Midbrain (tissue), 1 donor: ENCODE measurements at places on chromosomes 5 and 9.
A peak's percentile ranks its signal among the peaks of the same experiment; 100 is the strongest.

DNA sequence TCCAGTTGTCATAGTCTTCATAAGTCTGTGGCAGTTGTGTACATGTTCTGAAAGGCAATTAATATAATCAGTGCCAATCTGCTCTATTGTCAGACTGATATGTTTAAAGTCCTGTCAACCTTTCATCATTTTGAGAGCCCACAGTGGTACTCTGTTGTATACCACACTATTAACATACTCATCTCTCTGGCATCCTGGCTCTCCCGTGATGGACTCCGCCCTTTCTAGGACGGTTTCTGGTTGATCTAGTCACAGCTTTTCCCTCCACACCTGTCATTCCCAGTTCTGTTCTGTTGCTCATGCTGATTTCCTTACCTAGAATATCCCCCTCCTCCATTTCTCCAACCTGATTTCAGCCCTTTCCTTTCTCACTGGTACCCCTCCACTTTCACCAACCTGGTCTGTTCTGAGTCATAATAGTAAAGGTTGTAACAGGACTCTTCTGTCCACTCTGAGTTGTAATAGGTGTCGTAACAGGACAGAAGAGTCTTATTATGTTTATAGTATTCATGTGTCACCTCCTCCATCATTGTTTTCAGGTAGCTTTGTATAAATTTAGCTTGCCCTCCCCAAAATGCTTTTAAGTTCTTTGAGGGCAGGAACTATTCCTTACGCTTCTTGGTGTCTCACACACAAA, 4.1 kb downstream of the PTCD2 start:
- DNase-seq: no peak

DNA sequence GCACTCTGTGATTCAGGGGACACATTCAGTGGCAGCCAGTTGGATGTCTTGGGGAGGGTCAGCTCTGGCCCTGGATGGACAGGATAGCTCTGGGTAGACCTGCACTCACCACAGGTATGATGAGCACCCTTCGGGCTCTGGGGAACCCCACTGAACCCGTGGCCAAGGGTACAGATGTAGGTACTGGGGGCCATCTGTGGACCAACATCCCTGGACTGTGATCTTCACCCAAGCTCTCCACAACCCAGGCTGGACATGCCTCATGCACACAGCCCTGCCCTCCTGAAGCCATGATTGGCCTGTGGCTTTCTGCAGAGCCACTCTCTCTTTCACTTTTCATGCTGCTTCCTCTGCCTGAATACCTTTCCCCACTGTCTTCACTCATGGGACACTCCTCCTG, 15.6 kb upstream of the ACSL6 start:
- no peak for DNase-seq

- DNase-seq: no peak
Observed at GRCh38 chr9:34370970-34371880, 5.5 kb downstream of the MYORG start.

GRCh38 chr5:25064306-25064705, 419.5 kb upstream of the CDH10 start:
- no peak for DNase-seq

GRCh38 chr5:157990583-157991181, 131.7 kb upstream of the CLINT1 start:
- no peak for DNase-seq

- no peak for DNase-seq
Observed at GRCh38 chr5:142821733-142822487, 51.7 kb downstream of the ARHGAP26 start.

- DNase-seq: no peak
Observed at GRCh38 chr5:76165711-76166374, 82.7 kb downstream of the SV2C start.

DNA sequence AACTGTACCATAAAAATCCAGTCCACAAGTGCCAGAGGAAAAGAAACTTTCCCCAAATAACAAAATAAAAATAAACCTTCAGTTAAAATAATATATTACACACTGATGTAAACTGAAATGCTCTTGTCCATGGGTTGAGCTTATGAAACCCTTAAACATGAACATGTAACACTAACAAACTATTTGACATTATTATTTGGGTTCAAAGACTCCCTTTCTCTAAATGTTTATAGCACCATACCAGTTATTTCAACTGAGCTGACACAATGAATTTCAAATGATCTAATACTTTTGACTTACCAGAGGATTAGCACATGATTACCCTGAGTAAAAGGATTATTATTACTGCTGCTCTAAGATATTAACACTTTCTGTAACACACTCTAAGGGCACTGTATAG, 251.1 kb downstream of the BNC2 start:
- DNase-seq: no peak

- DNase-seq: no peak
Observed at GRCh38 chr9:69535911-69536310, 136.3 kb downstream of the APBA1 start.

- DNase-seq: no peak
Observed at GRCh38 chr9:131194762-131195161, 69.4 kb downstream of the NUP214 start.

- DNase-seq: no peak
Observed at GRCh38 chr9:137037483-137037882, 5.6 kb upstream of the FUT7 start.

- no peak for DNase-seq
Observed at GRCh38 chr9:123687246-123687751, 242.6 kb downstream of the DENND1A start.

DNA sequence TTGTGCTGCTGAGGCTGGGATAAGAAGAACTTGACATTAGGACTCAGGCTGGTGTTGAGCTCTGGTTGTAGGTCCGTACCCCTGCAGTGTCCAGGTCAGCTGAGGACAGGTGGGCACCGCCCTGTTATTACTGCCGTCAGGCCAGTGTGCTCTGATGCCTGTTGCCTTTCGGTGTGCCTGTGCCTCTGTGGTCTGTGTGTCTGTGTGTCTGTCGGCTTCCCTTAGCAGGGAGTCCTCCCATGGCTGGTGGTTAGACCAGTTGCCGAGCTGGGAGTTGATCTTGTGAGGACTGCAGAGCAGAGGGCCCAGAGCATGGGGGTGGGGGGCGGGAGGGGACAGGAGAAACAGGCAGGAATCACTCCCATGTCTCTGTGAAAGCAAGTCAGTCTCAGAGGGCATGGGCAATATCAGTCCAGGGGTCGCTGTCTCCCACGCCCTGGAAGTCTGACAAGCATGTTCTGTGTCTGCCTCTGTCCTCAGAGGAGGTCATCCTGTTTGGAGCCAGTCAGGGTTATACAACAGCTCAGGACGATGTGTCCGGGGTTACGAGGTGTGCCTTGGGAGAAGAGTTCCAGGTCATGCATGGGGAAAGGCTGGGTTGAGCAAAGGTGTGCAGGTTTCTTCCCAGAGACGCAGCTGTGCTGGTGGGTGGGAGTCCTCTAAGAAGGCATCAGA, 67.3 kb upstream of the GARNL3 start:
- DNase-seq: no peak

DNA sequence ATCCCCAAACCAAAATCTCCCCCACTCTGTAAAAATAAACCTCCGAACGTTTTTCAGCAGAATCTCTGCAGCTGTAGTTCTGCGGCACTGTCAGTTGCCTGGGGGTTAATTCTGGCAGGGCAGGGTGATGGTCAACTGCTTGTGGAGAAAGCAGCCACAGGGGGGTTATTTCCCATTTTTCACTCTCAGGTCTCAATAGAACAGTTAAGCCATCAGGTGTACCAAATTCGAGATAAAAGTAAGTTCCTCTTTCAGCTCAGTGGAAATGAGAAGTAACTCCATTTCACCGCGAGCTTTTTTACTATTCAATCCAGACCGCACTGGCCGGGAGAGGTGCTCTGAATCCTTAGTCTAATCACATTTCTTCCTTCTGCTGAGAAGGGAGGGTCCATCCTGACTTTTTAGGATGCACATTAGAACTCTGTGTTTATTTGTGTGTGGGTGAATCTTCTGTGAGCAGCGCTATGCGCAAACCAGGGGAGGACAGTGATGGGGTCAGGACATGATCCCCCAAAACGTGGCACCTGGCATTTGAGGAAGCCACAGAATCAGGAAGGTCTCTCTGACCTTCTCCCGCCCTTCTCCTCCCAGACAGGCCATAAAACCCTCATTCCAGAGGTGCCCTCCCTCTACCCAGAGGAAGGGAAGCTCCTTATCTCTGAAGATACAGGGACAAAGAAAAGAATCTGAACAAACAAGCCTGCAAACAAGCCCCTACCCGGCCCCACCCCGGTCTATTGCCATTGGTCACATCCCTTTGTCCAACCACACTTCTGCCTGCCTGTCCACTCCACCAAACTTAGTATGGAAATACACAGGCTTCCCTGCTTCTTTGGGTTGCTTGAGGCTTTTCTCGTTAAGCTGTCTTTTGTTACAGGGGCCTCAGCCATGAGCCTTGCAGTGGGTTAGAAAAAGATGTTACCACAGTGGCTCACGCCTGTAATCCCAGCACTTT, 229.0 kb downstream of the ROR2 start:
- DNase-seq: no peak

- no peak for DNase-seq
Observed at GRCh38 chr9:34337403-34337802, 8.0 kb downstream of the NUDT2 start.

DNA sequence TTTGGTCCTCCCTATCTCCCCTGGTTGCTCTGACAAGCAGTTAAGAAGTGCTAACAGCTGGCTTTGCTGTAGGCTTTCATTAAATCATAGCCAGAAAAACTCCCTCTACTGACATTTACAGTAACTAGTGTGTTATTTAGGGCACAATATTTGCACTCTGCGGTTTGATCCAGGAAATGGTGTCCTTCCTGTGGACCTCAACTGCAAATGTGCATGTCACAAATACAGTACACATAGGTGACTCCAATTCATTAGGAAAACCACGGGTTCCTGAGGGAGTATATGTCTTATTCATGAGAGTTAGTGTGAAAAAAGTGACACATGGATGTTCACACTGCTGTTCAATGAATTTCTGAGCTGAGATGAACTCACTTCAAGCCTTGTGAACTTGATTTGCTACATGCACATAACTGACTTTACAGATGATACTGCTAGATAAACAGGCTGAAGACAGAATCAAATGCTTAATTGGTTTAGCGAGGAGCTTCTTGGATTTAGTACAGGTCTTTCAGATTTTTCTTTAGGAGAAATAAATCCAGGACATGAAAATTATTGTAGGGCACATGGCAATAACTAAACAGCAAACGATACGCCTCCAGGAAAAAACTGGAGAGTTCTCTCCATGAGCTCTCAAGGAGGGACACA, 281.5 kb downstream of the EFNA5 start:
- no peak for DNase-seq

DNA sequence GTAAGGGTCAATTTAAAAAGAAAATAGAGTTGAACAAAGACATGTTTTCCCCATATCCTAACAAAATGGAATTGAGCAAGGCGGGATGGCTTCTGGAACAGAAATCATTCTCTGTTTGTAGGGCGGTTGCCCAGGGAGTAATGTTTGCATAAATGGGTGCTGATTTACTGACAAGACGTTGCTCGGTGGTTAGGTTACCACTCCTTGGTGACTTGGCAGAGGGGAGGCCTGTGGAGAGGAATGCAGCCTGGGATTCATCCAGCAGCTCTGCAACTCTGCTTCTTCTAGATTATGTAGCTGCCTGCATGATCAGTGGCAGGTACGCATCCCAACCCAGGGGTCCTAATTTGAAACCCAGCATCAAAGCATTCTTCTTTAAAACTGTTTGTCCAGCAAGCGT, 200.2 kb downstream of the CFAP90 start:
- DNase-seq: peak; percentile 39

DNA sequence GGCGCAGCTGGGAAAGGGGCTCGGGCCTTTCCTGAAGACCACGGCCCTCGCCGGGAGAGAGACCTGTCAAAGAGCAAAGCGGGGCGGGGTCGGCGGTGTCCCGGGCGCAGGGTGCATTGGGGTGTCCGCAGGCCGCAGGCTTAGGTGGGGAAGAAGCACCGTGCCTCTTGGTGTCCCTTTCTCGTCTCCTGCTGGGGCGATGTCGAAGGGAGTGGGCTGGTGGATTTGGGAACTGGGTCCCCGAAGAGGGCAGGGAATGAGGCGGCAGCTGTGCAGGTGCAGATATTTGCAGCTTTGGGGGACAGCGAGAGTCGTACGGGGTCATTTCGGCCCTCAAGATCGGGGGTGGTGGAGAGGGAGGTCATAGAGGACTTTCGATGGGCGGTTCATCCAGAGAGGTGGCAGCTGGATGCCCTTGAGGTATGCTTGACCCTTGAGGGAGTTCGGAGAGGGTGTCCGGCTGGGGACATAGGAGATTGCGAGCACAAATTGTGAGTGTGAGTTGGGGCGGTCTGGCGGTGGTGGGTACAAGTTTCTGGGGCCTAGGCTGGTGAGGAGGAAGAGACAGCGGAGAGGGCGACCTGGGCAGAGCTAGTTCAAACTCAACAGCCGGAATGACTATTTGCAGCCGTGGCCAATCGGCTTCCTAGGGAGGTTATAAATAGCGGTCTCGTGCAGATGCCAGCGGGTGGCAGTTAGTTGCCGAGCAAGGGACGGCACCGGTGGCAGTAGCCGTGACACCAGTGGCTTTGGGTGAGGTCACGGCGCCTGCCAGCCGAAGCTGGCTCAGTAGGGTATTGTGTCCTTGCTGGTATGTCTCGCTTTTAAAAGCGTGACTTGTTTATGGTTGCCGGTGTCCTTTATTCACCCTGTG, 601 bp downstream of the NNT start:
- peak; percentile 59 for DNase-seq

DNA sequence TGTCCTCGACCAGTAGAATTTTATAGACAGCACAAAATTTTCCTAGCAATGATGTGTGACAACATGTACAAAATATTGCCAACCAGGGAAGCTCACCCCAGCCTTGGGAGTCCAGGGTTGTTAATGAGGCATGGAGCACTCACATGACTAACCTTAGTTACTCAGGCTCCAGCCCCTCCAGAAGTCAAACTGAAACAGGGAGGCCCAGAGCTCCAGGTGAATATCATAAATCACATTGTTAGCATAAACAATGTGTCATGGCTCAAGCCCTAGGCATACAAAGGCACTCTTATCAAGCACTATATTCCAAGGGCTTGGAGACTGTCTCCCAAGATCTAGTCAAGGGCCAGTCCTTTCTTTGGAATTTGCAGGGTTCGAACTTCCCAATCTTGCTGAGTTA, 44.4 kb downstream of the TNFAIP8 start:
- no peak for DNase-seq

GRCh38 chr5:176481711-176482110, 33.5 kb downstream of the FAF2 start:
- no peak for DNase-seq

- DNase-seq: no peak
Observed at GRCh38 chr9:130541533-130541932, 37.8 kb upstream of the FUBP3 start.
